ENCODE measurements at places on chromosomes 5 and 9.

GRCh38 chr9:27384262-27385014 lies 87.5 kb upstream of the EQTN start:
- H3K4me1 ChIP-seq: peaks cover 68% of the 10 kb centered on the region
- peak overlapping the region; percentile 79 for H3K27ac ChIP-seq
- peak overlapping the region; percentile 18 for H3K4me3 ChIP-seq
- no peaks in the 10 kb centered on the region for H3K27me3 ChIP-seq

- DNase-seq: no peak
- no peak overlapping the region for H3K4me3 ChIP-seq
- H3K4me1 ChIP-seq: no peaks in the 10 kb centered on the region
- peaks cover 36% of the 10 kb centered on the region for H3K27me3 ChIP-seq
Measured at GRCh38 chr5:170782438-170782837, 1.1 kb upstream of the GABRP start.

GRCh38 chr9:98144076-98144475 lies 25.1 kb upstream of the TRIM14 start:
- H3K4me1 ChIP-seq: peaks cover 10% of the 10 kb centered on the region
- no peak overlapping the region for H3K4me3 ChIP-seq
- H3K36me3 ChIP-seq: no peaks in the 10 kb centered on the region
- no peak overlapping the region for H3K27ac ChIP-seq
- DNase-seq: no peak

DNA sequence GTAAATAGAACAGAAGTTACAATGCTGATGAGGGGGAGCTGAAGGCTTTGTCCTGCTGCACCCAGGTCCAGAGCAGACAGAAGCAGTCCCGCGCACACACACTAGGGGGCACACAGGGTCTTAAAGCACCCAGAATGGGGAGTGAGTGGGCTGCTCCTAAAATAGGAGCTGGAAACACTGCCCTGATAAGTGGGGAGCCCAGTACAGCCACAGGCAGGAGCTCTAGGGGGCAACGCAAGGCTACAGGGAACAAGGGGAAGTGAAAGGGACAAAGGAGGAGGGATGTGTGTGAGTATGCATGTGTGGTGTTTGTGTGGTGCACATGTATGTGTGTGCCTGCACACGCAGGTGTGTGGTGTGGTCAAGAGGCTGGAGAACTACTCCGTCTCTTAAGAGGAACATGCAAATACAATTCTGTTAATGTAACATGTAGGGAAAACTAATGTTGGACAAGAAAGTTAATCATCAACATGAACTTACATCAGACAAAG lies 191.5 kb downstream of the ROR2 start:
- no peak overlapping the region for H3K27ac ChIP-seq
- DNase-seq: peak; percentile 54
- H3K4me3 ChIP-seq: no peak overlapping the region
- peaks cover 20% of the 10 kb centered on the region for H3K36me3 ChIP-seq
- H3K4me1 ChIP-seq: peaks cover 11% of the 10 kb centered on the region

GRCh38 chr9:111726949-111727348 lies 65.5 kb downstream of the GNG10 start:
- no peak overlapping the region for H3K27ac ChIP-seq
- no peak overlapping the region for H3K4me3 ChIP-seq
- peaks cover 4% of the 10 kb centered on the region for H3K4me1 ChIP-seq
- DNase-seq: no peak
- H3K36me3 ChIP-seq: peaks cover 4% of the 10 kb centered on the region

GRCh38 chr5:7801891-7802614 lies 48.9 kb downstream of the CFAP90 start:
- peaks cover 14% of the 10 kb centered on the region for H3K27me3 ChIP-seq
- H3K27ac ChIP-seq: no peak overlapping the region
- no peak for DNase-seq
- H3K4me1 ChIP-seq: no peaks in the 10 kb centered on the region

DNA sequence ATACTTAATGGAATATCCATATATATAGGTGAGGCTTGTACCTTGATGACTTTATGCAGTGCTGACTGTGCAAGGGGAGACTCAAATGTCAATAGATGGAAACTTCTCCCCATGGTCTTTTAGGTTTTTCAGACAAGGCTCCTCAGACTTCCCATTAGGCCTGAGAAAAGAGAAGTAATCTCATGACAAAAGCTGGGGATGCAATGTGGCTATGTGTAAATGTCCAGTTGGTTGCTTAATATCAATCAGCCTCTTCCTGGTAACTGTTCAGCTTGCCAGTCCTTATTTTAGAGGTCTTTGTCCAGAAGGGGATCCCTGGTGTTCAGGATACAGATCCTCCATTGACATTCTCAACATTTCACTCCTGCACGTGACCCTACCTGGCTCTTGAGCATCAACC lies 621.1 kb upstream of the CDH18 start:
- no peak overlapping the region for H3K4me3 ChIP-seq
- H3K36me3 ChIP-seq: no peaks in the 10 kb centered on the region
- DNase-seq: no peak
- H3K4me1 ChIP-seq: peaks cover 21% of the 10 kb centered on the region

DNA sequence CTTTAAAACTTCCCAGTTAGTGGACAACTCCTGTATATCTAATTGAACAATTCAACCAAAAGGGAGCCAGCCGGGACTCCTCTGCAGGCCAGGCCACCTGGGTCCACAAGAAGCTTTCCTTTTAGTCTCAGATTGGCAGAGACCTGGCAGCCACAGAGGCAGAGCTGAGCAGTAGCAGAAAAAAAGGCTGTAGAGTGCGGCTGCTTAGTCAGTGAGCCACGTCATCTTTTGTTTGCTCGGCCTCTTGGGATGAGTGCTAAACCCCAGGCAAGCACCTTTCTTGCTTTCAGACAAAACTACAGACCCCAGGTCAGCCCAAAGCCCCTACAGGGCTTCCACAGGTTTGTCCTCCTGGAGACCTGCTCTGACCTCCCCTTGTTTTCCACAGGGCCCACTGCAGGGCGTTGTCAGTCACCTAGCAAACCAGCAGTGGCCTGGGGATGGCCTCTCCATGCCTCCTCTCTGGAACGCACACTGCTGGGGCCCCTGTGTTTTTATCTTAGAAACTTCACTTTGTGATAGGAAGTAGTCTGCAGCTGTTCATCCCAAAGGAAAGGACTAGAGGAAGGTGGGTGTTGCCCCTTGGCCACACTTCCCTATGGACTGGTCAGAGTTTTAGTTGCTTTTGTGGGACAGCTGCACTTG lies 49.9 kb downstream of the SHB start:
- peak overlapping the region; percentile 93 for H3K27ac ChIP-seq
- no peaks in the 10 kb centered on the region for H3K27me3 ChIP-seq
- no peak overlapping the region for H3K4me3 ChIP-seq
- no peak for DNase-seq

DNA sequence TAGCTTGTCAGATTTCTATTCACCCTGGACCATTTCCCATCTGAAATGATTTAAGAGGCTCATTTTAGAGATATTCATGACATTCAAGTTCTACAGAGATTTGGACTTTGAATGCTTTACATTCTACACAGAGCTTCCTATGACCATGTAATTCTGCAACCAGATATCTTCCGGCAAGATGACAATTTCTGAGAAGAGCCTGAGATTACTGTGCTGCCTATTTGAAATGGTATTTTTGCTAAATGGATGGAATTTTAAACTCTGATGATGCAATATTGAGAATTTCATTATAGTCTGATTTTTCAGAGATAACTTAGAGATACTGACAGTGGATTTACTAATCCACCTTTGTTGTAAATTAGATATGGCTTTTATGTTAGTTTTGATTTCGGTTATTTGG lies 16.0 kb upstream of the ACOT12 start:
- no peaks in the 10 kb centered on the region for H3K27me3 ChIP-seq
- peaks cover 23% of the 10 kb centered on the region for H3K4me1 ChIP-seq
- H3K36me3 ChIP-seq: no peaks in the 10 kb centered on the region
- no peak for DNase-seq
- no peak overlapping the region for H3K4me3 ChIP-seq
- H3K27ac ChIP-seq: no peak overlapping the region

- no peak overlapping the region for H3K27ac ChIP-seq
- H3K27me3 ChIP-seq: no peaks in the 10 kb centered on the region
- no peak overlapping the region for H3K4me3 ChIP-seq
- H3K36me3 ChIP-seq: peaks cover 12% of the 10 kb centered on the region
- no peaks in the 10 kb centered on the region for H3K4me1 ChIP-seq
Measured at GRCh38 chr5:1090538-1090937, 21.3 kb downstream of the SLC12A7 start.

GRCh38 chr9:124363326-124364096 lies 51.7 kb downstream of the PSMB7 start:
- H3K27ac ChIP-seq: no peak overlapping the region
- H3K27me3 ChIP-seq: no peaks in the 10 kb centered on the region
- peaks cover 4% of the 10 kb centered on the region for H3K4me1 ChIP-seq

- H3K4me3 ChIP-seq: no peak overlapping the region
- no peak overlapping the region for H3K27ac ChIP-seq
- peaks cover 7% of the 10 kb centered on the region for H3K27me3 ChIP-seq
- no peaks in the 10 kb centered on the region for H3K4me1 ChIP-seq
- no peaks in the 10 kb centered on the region for H3K36me3 ChIP-seq
Measured at GRCh38 chr5:148884339-148885020, 58.1 kb downstream of the ADRB2 start.

- no peak for DNase-seq
- H3K27ac ChIP-seq: no peak overlapping the region
- H3K27me3 ChIP-seq: no peaks in the 10 kb centered on the region
- H3K4me1 ChIP-seq: peaks cover 12% of the 10 kb centered on the region
- no peaks in the 10 kb centered on the region for H3K36me3 ChIP-seq
- no peak overlapping the region for H3K4me3 ChIP-seq
Measured at GRCh38 chr9:22682961-22683699, 236.5 kb downstream of the DMRTA1 start.

DNA sequence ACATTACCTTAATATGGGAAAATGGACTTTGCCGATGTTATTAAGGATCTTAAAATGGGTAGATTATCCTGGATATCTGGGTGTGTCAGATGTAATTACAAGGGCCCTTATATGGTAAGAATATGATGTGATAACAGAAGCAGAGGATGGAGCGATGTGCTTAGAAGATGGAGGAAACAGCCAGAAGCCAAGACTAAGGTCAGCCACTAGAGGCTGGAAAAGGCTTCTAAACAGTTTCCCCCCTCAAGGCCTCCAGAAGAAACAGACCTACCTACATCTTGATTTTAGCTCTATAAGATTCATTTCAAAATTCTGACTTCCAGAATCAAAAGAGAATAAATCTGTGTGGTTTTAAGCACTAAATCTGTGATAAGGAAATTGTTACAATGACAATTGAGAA lies 131.9 kb downstream of the CAAP1 start:
- H3K4me3 ChIP-seq: no peak overlapping the region
- no peaks in the 10 kb centered on the region for H3K27me3 ChIP-seq
- no peaks in the 10 kb centered on the region for H3K36me3 ChIP-seq
- H3K4me1 ChIP-seq: no peaks in the 10 kb centered on the region
- H3K27ac ChIP-seq: no peak overlapping the region

DNA sequence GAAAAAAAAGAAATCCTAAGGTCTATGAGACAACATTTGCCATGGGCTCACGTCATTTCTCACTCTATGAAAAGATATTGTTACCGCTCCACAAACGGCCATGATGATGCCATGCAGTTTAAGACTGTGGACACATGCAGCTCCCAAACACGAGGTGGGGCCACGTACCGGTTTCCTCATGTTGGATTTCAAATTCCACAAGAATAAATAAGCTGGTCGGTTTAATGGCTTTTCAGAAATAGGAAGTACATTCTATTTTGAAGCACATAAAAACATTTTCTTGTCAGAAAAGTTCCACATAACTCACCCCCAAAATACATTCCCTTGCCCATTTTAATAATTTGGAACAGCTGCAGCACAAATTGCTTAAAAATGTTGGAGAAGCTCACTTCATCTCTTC lies 130.6 kb downstream of the MYO10 start:
- no peaks in the 10 kb centered on the region for H3K27me3 ChIP-seq
- H3K27ac ChIP-seq: no peak overlapping the region
- peaks cover 23% of the 10 kb centered on the region for H3K4me1 ChIP-seq
- DNase-seq: no peak

DNA sequence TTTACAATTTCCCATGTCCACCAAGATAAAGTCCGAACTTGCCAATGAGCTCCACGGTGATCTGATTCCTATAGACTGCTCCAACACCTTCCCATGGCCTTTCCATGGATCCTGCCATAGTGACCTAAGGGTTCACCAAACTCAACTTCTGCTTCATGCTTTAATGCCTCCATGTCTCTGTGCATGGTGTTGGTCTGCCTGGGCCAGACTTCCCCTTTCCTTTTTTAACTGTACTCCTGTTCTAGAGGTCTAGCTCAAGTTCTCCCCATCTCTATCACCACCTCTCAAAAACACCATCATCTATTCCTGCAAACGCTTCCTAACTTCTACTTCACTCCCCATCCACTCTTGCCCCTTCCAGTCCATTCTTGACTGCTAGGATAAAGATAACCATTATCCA lies 14.8 kb upstream of the SMARCA2 start:
- no peak overlapping the region for H3K27ac ChIP-seq
- no peak overlapping the region for H3K4me3 ChIP-seq
- H3K4me1 ChIP-seq: no peaks in the 10 kb centered on the region
- no peaks in the 10 kb centered on the region for H3K36me3 ChIP-seq
- no peak for DNase-seq
- H3K27me3 ChIP-seq: peaks cover 6% of the 10 kb centered on the region

GRCh38 chr5:52989781-52990527 lies 802 bp downstream of the ITGA2 start:
- peak; percentile 30 for DNase-seq
- H3K4me3 ChIP-seq: peak overlapping the region; percentile 77
- H3K4me1 ChIP-seq: peaks cover 7% of the 10 kb centered on the region
- peaks cover 48% of the 10 kb centered on the region for H3K27me3 ChIP-seq
- H3K36me3 ChIP-seq: no peaks in the 10 kb centered on the region
- peak overlapping the region; percentile 24 for H3K27ac ChIP-seq

DNA sequence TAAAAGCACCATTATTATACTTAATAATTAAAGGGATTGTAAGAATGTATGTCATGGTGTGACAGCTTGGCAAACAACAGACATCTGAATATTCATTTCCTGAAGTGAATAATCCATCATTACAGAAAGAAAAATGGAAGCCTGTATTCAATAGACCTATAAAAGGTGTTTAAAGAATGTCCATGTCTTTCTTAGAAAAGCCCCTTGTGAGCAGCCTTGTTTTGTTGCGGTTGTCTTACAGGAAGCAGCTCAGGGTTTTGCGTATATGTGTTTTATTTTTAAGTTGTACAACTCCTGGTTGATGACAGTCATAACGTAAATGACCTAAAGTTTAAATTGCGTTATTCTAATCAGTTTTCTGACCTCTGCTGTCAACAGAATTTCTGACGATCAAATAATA lies 53.8 kb downstream of the CAST start:
- no peaks in the 10 kb centered on the region for H3K27me3 ChIP-seq
- no peak overlapping the region for H3K27ac ChIP-seq
- peaks cover 34% of the 10 kb centered on the region for H3K4me1 ChIP-seq
- H3K36me3 ChIP-seq: no peaks in the 10 kb centered on the region
- no peak for DNase-seq

DNA sequence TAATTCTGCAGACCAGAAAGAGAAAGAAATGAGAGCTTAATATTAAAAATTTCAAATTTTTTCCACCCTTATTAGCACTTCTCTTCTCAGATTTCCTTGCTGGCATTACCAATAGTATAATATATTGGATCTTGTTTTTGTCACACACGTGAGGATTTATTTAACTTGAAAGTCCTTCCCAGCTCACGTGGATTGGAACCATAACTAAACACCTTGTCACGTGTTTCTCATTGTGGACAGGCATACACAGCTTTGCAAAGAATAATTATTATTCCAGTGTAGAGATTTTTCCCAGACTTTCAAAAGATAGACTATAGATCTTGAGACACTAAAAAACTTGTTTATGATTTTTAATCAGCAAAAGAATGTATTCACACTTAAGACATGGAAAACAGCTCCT lies 123.8 kb upstream of the LPAR1 start:
- H3K27ac ChIP-seq: no peak overlapping the region
- DNase-seq: no peak
- H3K4me3 ChIP-seq: no peak overlapping the region

- no peak overlapping the region for H3K4me3 ChIP-seq
- peaks cover 39% of the 10 kb centered on the region for H3K36me3 ChIP-seq
- no peak for DNase-seq
- peaks cover 21% of the 10 kb centered on the region for H3K4me1 ChIP-seq
- H3K27ac ChIP-seq: no peak overlapping the region
Measured at GRCh38 chr9:95480346-95480745, 36.4 kb downstream of the PTCH1 start.
